ENCODE measurements at places on chromosomes 6 and 20.

DNA sequence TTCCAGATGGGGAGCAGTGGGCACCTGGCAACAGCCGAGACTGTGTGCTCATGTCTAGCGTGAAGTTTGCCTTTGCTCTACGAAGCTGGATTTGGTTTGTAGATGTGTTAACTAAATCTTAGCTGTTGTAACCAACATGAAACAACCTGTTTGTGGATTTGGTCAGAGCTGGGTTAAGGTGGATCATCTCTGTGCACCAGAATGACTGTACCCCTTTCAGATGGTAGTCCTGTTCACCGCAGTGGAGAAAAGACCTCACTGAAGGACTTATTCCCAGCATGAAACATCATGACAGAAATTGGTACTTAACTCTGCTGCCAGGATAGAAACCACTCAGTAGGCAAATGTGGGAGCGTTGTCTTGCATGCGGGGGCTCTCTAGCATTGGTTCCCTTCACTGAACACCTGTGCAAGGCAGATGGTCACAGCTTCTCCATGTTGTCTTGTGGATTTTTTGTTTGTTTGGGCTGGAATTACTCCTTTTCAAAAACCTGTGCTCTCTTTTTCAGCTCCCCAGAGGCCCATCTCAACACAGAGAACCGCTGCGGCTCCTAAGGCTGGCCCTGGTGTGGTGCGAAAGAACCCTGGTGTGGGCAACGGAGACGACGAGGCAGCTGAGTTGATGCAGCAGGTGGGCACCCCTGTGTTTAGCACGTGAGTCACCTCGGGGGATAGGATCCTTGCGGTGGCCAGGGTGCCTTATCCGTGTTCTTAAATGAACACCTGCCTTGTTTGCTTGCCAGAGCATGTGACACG lies 19.3 kb upstream of the EFCAB8 start:
- DNase-seq = no peak

- DNase-seq = no peak
These were observed 18.5 kb downstream of the SNRPB start for GRCh38 chr20:2451939-2452732.

DNA sequence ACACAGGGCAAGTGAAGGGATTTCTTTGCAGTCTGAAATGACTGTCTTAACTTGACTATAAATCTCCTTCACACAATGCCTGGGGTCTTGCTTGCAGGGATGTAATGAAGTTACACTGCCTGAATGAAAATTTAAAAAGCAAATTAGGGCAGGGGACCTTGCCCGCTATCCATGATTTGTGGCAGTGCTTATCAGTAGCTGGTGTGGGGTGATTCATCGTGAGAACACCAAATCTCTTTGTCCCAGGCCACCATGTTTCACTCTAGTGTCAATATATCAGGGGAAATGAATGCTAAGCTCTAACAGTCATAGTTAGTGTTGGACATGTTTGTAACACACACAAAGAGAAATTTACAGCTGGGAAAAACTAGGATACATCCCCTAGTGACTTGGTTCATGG lies 713.7 kb upstream of the EPHA7 start:
- no peak for DNase-seq

DNA sequence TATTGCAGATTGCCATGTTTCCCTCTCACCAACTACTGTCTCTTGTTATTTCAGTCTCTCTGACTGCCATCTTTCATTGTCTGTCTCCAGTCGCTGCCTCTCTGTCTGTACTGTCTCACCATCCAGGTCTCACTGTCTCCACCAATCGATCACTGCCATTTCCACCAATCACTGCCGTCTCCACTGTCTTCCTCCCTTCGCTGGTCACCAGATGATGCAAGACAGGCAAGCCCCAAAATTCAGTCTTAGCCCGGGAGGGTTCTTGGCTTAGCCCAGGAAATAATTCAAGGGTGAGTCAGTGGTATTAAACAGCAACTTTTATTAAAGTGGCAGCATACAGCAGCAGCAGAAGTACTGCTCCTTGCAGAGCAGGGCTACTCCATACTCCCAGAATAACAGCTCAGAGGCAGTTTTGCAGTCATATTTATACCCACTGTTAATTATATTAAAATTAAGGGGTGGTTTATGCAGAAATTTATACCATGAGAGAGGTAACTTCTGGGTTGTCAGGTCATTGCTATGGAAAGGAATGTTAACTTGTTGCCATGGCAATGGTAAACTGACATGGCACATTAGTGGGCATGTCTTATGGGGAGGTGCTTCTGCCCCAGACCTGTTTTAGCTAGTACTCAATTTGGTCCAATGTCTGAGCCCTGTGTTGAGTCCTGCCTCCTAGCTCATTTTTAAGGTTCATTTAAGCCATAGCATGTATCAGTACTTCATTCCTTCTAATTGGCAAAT lies 23.0 kb upstream of the ECHDC1 start:
- DNase-seq = no peak

DNA sequence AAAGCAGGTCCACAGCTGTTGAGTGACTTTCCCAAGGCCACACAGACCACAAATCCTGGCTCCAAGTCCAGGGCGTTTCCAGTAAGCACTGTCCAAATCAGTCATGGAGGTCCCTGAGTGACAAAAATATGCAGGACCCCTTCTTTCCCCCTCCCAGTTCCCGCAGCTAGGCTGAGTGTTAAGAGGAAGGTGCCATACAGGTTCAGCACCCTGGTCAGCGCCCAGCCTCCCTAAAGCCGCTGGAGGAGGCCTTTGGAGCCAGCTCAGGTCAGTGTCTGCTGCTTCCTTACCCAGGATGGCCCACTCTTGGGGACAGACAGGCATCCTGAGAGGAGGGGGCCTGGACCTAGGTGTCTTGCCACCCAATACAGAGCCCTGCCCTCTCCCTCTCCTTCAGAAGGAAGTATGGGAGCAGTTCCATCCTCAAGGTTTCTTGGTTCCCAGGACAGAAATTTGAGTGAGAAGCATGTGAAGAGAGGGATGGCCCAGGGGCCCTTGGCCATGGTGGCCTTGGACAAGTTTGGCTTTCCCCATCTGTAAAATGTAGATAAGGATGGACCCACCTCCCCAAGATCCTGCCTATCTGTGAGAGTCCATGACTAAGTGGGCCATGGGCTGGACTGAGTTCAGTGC lies 13.2 kb downstream of the TMEM74B start:
- no peak for DNase-seq

DNA sequence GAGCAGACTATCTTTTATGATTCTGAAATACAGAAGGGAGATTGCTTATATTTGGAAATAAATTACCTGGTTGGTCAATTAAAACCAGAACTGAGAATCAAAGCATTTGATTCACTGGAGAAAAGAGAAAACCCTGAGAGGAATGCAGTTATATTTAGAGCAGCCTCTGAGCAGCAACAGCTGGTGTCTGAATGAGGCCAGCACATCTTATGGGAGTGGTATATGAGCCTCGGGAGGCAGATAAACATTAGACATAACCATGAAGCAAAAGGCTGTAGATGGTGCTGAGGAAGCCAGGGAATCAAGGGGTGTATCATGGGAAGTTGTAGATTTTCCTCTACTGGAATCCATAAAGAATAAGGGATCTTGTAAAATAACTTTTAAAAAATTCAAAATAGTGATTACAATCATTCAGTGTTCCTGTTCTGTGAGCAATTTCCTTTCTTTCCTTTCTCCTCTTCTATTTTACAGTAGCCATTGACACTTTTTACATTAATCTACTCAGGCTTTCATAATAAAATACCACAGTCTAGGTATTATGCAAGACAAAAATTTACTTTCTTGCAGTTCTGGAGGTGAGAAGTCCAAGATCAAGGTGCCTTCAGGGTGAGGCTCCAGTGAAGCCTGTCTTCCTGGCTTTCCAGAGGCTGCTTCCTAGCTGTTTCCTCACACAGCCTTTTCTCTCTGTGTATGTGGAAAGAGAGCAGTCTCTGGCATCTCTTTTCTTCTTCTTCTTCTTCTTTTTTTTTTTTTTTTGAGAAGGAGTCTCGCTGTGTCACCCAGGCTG lies 32.8 kb upstream of the ENPP5 start:
- DNase-seq = no peak

GRCh38 chr6:53358440-53359094 lies 9.8 kb upstream of the ELOVL5 start:
- no peak for DNase-seq

- no peak for DNase-seq
These were observed 21.3 kb downstream of the LMBRD1 start for GRCh38 chr6:69775585-69775849.

DNA sequence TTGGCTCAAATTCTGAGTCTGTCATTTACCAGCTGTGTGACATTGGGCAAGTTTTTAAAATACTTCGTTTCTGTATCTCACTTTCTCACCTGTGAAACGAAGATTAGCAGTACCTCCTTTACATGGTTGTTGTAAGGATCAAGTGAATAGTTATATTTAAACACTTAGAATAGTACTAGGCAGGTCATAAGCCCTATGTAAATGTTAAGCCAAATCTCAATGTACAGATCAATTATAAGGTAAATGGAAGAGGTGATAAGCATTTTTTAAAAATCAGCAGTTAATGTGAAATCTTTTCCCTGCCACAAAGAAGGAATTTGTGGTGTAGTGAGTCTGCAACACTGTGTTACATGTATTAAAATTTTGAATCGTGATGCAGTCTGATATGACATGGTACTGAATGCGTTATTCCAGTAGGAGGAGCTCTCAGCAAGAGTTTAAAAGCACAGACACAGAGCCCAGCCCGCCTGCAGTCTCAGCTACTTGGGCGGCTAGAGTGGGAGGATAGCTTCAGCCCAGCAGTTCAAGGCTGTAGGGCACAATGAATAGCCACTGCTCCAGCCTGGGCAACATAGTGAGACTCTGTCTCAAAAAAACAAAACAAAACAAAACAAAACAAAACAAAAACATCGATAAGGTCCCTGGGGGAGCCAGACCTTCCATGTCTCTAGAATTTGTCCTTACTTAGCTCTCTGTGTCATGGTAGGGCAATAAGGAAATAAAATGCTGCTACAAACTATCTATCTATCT lies 46.0 kb downstream of the GTF2H5 start:
- no peak for DNase-seq

GRCh38 chr20:44897133-44897532 lies 11.6 kb downstream of the YWHAB start:
- DNase-seq = no peak

GRCh38 chr6:32982084-32982701 lies 13.8 kb downstream of the BRD2 start:
- DNase-seq = no peak

- no peak for DNase-seq
These were observed 6.9 kb downstream of the ZMYND8 start for GRCh38 chr20:47349365-47350180.

DNA sequence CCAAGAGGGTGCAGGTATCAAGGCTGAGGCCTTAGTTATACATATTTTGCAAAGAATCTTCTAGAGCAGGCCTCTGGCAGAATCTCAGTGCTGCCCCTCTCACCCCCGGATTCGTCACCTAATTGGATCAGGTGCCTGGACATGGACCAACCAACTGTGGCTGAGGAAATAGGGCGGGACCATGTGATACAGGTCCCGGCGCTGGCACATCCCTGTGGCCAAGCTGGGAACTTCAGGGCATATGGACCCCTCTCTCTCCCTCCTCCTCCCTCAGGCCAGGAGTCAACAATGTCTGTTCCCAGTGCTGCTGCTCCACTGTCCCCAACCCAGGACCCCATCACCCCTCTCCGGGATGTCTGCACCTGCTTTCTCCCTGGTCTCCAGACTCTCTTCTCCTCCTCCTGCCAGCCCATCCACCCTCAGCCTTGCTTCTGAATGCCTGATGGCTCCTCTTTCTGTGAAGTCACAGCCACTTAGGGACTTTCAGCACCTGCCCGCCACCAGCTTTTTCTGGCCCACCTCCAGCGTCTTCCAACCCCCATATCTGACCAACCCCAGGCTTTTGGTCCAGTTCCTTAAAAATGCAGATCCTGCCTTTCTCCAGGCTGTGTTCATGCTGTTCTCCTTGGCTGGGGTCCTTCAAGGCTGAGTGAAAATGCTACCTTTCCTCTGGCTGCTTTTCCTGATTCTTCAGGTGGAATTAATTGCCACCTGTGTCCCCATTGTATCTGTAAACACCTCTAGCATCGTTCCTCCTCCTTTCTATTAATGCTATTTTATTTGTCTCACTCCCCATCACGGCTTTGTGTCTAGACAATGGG lies 19.0 kb upstream of the MLN start:
- DNase-seq = no peak

GRCh38 chr20:23147964-23148730 lies 62.0 kb upstream of the CD93 start:
- no peak for DNase-seq

- no peak for DNase-seq
These were observed 6.9 kb upstream of the PPP1R3G start for GRCh38 chr6:5078121-5078669.

GRCh38 chr6:137884149-137884909 lies 17.3 kb downstream of the TNFAIP3 start:
- no peak for DNase-seq

- DNase-seq = no peak
These were observed 44.9 kb upstream of the SUPT3H start for GRCh38 chr6:45422503-45423110.

- DNase-seq = no peak
These were observed 12.2 kb downstream of the DLL1 start for GRCh38 chr6:170278743-170279094.

DNA sequence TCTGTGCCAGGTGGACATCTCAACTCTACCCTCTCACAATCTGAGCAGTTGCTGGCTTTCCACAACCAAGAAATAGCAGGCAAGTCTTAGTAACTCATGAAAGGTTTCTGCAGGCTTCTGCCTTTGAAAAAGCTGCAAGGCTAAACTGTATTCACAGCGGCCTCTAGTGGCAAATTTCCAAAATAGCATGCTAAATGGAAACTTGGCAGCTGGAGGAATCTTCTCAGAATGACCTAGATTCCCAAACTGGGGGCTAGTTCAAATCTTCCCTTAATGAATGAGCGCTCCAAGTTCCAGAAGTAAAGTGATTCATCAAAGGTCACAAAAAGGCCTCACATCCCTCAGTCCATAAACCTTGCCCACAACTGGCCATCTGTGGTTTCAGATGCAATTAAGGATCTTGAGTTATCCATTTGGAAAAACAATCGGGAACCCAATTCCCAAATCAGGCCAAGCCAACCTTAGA lies 11.9 kb upstream of the CPNE5 start:
- DNase-seq = no peak

- DNase-seq = no peak
These were observed 154.6 kb upstream of the TSHZ2 start for GRCh38 chr20:52817511-52817910.

DNA sequence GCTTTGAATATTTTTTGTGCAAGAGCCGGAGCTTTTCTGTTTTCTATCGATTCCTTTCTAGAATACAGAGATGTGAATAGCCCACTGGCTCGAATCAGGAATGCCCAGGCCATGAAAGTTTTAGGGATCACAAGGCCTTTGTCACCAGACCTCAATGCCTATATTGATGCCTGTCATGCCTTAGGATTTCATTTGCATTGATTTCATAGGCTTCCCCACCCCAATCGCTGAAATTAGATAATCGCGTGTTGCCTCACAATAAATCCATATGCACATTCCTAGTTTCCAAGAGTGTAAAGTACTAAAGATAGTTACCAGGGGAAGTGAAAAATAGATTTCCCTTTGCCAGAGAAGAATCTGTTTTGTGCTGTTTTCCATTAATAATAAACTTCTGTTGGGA lies 150.8 kb downstream of the SASH1 start:
- no peak for DNase-seq

DNA sequence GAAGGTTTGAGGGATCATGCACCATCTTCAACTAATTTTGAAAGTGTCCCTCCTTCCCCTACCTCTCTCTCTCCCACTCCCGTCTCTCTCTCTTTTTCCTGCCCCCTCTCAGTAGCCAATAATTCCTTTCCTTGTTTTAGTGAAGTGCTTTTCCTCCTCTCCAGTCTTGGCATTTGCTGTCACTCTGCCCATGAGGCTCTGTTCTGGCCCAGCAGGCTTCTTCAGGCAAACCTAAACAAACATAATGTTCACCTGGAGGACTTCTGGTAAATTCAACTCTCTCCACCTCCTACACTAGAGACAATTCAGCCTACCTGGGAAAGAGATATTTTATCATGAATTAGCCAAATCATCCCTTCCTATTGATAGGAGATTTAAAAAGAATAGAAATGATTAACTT lies 320.4 kb upstream of the RNF24 start:
- no peak for DNase-seq

Data from activated naive CD4-positive, alpha-beta T cell (primary cell).